ENCODE measurements at places on chromosomes 13 and 19.

DNA sequence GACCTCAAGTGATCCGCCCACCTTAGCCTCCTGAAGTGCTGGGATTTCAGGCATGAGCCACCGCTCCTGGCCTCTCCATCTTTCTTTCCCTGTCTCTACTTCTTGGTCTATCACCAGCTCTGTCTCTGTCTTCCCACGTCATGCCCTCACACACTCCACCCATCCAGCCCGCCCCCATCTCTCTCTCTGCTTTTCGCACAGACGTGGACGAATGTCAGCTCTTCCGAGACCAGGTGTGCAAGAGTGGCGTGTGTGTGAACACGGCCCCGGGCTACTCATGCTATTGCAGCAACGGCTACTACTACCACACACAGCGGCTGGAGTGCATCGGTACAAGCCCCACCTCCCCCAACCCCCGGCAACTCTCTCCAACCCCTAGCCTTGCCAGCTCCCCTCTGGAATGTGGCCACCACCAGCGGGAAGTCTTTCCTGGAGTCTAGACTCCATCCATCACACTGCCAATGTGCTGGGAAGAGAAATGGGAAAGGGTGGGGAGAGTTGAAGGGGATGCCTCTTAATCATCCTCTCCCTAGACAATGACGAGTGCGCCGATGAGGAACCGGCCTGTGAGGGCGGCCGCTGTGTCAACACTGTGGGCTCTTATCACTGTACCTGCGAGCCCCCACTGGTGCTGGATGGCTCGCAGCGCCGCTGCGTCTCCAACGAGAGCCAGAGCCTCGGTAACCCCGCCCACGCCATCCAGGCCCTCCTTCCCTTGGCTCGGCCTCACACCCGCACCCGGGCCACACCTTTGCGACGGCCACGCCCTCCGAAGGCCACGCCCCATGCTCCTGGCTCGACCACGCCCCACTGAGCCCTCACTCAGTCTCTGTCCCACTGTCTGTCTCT is 22.5 kb downstream of the LTBP4 start:
- no peak for DNase-seq

GRCh38 chr13:109095126-109095525 is 465.7 kb downstream of the MYO16 start:
- DNase-seq = no peak

GRCh38 chr13:28089065-28089464 is 11.3 kb downstream of the FLT3 start:
- no peak for DNase-seq

DNA sequence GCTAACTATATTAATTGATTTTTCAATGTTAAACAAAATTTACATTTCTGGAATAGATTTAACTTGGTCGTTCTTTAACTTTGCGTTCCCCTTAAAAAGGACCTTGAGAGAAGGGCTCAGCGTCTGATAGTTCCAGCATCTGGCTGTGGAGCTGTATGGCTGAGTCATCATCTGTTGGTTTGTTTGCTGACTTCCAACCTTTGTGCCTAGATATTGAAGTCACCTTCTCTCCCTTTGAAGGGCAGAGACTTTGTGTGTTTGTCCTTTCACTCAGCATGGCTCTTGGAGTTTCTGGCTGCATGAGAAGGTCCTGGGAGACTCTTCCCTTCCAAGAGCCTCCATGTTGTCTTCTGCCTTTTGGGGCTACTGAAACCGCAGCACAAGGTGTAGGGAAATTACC is 16.6 kb upstream of the IRS2 start:
- no peak for DNase-seq

DNA sequence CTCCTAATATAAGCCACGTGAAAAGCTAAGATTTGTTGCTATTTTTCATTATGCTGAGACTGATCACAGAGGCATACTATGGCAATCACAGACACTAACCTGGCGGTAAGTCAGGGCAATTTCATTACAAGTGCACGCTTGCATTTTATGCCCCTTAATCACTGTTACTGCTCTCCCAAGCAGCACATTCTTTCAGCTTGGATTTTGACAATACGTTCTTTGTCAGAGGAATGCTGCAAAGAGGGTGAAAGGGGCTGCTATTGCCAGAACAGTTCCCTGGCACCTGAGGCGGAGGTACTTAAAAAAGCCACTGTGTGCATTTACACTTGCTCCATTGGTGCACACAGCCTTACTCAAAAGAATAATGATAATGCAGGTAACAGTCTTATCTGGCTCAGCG is 346.6 kb downstream of the RFC3 start:
- DNase-seq = no peak

Measured in amniotic stem cell (primary cell).